ENCODE measurements at places on chromosomes 5 and 9.

GRCh38 chr5:160419458-160420330 is 813 bp upstream of the SLU7 start:
- no peak for DNase-seq

DNA sequence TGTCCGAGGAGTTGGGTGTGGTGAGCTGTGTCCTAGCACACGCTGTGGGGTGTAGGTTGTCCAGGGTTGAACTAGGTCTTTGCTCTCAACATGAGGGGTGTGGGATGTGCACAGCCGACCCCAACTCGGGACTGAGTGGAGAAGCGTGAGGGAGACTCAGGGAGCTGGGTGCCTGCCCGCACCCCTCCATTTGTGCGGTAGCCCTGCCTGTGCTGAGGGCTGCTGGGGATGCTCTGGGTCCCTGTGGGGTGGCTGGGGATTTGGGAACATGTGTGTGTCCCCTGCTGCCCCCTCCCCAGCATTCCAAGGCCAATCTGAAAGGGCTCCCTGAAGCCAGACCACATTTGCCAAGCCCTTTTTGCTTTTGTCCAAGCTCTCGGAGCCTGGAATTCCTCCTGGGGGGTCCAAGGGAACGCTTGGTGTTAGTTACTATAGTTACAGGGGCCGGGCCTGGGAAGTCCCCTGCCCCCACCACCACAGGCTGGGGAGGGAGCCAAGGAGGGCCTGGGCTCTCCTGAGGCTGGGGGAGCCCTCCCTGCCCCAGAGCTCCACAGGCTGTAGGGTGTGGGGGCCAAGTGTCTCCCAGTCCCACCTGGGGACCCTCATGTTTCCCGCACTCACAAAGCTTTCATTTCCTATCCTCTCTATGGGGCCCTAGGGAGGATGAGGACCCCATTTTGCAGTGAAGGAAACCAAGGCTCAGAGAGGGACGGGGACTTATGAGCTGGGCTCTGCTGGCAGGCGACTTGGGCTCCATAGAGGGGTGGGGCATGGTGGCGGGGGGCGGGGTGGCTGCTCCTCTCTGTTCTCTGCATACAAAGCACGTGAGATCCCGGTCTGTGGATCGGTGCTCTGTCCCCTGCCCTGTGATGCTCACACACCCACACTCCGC is 1.1 kb downstream of the CRB2 start:
- DNase-seq: no peak

- DNase-seq: peak; percentile 20
These were observed 95.6 kb upstream of the ZNF608 start for GRCh38 chr5:124841829-124842712.

- DNase-seq: peak; percentile 42
These were observed 98.6 kb downstream of the AMBP start for GRCh38 chr9:113979343-113980127.

DNA sequence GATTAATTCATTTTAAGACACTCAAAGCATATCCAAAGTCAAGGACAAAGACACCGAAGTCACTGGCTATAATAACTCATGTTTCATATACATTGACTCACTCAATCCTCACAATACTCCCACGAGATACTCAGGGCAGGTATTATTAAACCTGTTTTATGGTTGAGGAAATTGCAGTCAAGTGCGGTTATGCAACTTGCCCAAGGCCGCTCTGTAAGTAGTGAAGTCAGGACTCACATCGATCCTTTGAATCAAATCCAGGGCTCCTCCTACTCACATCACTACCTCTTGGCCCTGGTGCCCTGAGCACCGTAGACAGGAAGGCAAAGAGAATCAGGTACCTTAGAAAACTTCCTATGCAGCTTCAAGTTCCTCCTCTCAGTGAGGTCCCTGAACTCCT is 87.8 kb upstream of the APC start:
- DNase-seq: no peak

DNA sequence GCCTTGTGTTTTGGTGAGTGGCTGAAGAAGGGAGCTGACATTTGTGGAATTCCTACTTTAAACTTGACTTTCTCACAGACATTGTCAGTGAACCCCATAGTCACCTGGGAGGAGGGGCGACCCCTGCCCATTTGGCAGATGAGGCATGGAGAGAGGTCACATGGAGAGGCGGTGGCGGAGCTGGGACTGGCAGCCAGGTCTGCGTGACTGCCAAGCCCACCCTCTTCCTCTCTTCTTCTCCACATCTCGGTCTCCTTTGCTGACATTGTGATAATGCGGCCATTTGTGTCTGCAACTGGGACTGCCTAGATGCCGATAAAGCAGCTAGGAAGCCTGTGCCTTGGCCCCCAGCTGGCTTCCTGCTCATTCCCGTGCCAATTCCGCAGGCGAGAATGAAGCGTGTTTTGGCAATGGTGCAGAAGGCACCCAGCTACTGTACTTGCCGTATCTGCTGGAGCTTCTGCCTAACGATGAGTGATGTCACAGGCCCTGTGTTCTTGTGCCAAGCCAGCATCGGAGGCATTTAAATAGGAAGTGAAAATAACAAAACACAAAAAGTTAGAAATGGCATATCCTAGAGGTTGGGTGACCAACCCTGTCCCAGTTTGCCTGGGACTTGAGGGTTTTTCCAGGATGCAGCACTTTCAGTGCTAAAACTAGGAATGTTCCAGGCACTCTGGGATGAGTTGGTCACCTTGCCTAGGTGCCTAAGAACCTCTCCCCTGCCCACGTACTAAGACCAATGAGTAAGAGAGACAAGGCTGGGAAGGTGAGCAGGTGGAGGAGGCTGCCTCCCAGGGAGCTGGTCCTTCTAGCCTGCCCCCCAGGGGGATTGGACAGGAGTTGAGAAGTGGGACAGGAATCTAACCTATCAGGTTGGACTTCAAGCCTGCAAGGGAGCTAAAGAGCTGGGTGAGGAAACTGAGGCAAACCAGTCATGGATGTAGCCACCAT is 23.6 kb downstream of the OLFML2A start:
- DNase-seq: peak; percentile 46

- DNase-seq: no peak
These were observed 2.9 kb upstream of the IL17B start for GRCh38 chr5:149381986-149382338.

GRCh38 chr5:126357585-126358342 is 65.4 kb upstream of the GRAMD2B start:
- DNase-seq: no peak

GRCh38 chr5:163941079-163941478 is 435.7 kb downstream of the MAT2B start:
- no peak for DNase-seq

DNA sequence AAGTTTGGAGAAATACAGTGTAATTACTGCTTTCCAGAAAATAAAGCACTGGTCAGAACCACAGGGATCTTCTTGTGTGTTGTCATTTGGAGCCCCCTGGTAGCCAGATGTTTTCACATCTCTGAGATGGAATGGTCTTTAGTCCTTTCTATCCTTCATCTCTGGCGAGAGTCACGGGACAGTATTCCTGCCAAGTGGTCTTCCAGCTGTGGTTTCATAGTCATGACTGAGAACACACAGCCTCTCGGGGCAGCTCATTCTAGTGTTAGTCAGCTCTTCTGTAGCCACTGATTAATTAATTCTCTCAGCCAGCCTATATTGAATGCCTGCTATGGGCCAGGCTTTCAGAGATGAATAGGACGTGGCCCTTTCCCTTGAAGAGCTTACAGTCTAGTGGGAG is 34.1 kb downstream of the HMGXB3 start:
- peak; percentile 93 for DNase-seq

GRCh38 chr5:135208903-135209721 is 175.1 kb upstream of the PITX1 start:
- DNase-seq: peak; percentile 95

- peak; percentile 76 for DNase-seq
These were observed 40.0 kb upstream of the MYO10 start for GRCh38 chr5:16975950-16976624.

GRCh38 chr5:153551537-153552079 is 61.1 kb downstream of the GRIA1 start:
- peak; percentile 97 for DNase-seq

DNA sequence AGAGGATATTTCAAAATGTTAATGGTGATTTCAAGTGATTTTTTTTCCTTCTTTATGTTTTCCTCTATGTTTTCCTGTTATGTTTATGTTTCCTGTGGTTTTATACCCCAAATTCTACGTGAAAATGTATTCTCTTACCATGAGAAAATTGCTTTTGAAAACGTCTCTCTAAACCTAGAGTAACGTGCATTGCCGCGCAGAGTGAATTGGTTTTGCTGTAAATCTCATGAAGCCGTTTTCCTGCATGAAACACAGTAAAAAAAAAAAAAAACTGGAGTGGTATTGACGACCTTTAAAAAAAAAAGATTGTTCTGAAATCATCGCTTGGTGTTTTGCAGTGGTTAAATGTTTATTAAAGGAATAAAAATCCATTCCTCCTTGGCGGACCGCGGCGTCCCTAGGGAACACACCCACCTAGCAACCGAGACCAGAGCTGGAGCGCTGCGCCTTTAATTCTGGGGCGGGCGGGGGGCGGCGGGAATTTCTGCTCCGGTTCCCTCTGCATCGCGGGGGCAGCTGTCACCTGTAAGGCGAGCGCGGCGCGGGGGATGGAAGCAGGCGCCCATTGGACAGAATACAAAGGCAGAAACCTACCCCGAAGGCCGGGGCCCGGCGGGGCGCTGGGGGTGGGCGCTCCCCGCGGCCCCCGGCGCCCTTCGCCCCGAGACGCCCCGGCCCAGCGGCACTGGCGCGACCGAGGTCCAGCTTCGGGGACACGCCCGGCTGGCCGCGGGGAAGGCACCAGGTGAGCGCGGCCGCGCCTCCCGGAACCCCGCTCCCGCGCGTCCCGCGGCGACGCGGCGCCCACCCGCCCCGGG is at the start of gene SOWAHA:
Gene SOWAHA, plus strand, starts transcription at position 522 of the 818 bp plus-strand sequence. CDS start 320 bp downstream, outside the sequence.
- DNase-seq: no peak
